ENCODE measurements at places on chromosomes 2 and 18.

DNA sequence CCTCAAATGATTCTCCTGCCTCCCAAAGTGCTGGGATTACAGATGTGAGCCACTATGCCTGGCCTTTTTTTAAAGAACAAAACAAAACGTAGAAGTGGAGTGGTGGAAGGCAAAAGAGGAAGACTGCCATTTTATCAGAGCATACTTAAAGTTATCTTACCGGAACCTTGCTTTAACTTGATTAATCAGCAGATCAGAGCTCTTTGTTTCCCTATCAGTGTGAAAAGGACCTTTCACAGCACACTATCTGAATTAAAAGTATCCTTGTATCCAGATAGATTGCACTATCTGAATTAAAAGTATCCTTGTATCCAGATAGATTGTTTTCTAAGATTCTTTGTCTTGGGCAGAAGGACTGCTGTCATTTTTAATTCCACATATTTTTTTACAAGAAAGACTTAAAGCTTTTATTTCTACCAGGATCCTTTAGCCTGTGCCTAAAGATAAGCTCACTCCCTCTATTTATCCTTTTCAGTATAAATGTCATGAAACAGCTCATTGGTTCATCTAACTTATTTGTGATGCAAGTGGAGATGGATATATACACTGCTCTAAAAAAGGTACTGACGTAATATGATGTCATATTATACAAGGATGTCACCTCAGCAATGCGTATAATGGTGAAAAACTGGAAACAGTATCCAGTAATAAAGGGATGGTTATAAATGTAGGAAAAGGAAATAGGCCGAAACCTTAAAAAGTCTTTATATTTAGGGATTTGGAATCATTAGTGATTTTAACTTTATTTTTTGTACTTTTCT is 17.8 kb downstream of the GMCL1 start:
- DNase-seq, result no peak

DNA sequence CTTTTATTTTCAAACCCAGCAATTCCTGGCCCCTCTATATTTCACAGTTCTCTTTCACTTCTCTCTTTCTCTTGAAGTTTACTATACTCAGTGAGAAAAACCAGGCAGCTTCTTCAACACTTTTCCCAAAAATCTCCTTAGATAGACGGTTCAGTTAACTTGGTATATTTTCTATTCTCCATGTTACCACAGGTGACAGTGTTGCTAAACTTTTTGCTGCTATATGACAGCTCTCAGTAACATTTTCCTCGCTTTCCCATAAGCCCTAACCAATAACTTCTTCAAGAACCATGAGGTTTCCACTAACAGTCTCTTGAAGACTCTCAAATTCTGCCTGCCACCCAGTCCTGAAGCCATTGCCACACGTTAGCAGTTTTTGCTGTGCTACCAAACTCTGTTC is 45.8 kb downstream of the CYBRD1 start:
- DNase-seq, result no peak

DNA sequence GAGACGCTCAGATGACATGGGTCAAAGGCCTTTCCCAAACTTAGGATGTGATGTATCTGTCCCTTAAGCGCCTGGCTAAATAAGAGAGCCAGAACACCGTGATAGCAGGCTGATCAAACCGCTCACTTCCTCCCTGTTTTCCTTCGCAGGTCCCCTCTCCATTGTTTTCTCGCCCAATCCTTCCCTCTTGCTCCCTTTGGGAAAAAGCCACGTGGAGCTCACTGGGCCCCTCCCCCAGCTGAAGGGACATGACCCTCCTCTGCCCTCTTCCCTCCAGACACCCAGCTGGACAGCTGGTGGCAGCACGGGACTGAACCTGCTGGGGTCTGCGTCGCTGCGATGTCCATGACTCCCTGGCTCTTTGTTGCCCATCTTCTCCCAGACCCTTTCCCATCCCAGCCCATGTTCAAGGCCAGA is 201.7 kb downstream of the TNS1 start:
- DNase-seq, result no peak

- no peak for DNase-seq
Observed at GRCh38 chr2:214830794-214831346, 21.4 kb upstream of the BARD1 start.

GRCh38 chr18:35117951-35118411 is 76.8 kb downstream of the MAPRE2 start:
- no peak for DNase-seq

DNA sequence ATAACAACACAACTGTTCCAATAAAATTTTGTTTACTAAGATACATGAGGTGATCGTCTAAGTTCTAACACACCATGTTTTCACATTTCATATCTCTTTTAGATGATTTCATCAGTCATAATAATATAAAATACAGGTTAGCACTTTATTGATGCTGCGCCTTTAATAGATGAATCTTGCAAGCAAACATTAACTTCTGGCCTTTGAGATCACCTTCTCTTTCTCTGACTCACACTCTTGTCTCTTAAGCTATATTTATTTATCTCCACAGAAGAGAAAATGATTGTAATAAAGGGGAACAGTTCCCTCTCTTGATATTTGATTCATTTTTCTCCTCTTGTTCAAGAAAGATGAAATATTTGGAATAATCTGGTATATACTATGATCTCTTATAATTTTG is 603.3 kb upstream of the POU3F3 start:
- DNase-seq, result no peak

DNA sequence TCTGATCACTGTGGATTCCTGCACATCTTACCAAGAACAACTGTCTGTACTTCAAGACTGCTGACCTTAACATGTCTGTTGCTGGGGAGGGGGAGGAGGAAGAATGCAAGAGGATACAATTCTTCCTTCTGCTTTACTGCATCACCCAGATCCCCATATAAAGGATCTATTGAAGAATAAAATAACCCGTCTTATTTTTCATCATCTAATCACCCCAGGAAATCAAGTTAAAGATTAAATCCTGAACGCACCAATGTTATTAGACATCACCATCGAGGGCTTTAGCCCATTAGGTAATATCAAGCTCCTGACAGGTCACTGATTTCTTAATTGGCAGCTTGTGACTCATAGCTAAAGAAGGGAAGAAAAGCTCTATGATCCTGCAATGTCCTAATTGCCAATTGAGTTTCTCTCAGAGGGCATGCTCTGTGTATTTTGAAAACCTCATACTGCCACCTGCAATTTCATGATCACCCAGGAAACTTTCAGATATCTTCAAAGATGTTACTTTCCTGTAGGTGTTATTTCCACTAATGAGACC is 75.4 kb upstream of the KCNE4 start:
- no peak for DNase-seq

DNA sequence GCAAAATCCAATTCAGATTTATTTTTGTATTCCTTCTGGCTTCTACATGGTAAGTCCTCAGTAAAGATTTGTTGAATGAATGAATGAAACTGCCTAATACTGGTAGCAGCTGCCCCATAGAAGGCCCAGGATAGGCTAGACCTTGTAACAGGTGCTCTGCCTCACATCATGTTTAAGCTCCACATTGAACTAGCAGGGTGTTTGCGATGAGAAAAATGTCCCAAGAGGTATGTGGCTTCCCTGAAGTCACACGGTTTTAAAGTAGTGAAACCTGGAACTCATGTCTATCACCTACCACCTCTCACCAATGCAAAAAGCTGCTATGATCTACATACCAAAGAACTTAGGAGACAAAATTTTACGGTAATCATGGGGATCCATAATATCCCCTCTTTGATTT is 765 bp upstream of the LHCGR start:
- no peak for DNase-seq

DNA sequence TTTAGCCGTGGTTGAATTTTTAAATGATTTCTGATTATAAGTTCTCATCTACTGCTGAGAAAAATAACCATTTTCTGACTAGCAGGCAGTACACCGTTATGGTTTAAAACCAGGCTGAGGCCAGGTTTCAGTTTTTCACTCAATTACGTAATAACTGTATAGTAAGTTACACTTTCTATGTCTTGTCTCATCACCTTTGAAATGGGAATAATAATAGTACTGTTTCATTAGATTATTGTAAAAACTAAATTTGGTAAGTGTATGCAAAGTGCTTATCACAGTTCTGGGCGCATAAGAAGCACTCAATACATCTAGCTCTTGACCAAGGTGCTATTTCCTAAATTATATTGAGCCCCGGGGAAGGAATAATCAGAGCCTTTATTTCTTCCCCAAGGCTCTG is 76.8 kb downstream of the LIMS1 start:
- DNase-seq, result no peak

DNA sequence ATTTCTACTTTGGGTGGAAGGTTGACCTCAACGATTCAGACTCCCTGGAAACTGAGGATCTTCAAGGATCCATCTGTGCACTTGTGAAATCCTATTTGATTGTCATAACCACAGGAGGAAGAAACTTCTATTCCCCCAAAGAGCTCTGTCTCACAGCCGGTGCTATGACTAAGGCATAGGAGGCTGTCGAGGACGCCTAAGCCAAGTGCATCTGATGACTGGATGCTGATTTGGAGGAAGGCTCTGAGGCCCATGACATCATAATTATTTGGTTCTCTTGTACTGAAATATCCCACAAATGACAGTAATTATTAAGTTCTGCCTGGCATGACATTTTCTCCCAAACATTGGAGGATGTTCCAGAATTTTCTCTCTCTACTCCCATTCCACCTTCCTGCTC is 13.8 kb upstream of the KCNF1 start:
- no peak for DNase-seq

DNA sequence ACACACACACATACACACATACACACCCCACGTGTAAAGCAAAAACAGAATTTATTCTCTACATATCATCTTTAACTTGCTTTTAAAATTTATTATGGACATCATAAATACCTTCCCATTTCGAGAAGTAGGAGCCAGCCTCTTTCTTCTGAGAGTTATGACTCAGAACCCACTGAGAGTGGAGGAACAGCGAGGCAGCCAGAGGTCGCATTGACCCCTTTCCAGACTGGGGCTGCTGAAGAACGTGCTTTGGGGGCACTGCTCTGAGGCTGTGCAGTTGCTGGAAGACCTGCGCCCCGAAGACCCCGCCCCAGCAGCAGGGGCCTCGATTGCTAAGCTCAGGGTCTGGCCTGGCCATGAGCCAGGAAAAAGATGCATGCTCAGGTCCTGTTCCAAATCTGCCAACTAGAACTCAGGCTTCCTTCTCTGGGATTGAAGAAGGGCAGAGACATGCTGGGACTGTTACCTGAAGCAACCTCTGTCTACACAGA is 133.8 kb upstream of the TWIST2 start:
- DNase-seq, result no peak

DNA sequence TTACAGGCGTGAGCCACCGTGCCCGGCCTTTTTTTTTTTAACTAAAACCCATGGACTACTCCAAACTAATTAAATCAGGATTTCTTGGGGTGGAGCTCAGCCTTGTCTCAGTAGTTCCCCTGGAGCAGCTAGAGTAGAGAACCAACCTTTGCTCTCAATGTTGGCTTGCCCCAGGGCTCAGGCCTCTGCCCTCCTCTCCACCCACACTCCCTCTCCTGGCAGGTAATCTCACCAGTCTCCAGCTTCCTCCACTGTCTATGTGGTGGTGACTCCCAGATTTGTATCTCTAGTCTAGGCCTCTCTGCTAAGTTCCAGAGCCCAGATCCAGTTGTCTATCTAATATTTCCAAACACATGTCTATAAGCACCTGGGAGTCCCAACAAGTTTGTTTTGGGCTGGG is 9.6 kb upstream of the MTA3 start:
- DNase-seq, result no peak

DNA sequence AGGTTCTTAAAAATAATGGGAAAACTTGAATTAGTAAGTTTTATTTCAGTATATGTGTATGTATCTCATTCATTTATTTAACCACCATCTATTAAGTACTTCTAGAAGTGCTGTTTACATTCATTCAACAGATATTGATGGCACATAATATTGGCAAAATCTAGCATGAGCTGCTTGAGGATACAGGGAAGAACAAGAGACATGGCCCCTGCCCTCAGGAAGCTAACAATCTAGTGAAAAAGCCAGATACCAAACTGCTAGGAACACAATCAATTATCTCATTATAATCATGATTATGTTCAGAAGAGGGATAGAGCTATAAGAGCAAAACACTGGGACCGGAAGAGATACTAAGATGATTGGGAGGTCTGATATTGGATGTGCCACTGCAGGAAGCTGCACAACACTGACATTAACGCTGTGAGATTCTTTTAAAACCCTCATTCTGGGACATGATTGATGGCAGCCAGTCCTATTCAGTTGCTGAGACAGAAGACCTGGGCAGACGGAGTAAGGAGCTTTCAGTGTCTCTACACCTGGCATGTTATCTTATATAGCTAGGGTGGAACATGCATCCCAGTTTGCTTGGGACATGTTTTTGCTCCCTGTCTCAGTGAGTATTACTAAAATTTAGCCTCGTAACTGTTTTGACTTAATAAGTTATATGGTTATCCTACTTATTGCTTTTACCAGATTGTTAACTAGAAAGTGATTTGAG is 314.1 kb downstream of the STK39 start:
- DNase-seq, result no peak

DNA sequence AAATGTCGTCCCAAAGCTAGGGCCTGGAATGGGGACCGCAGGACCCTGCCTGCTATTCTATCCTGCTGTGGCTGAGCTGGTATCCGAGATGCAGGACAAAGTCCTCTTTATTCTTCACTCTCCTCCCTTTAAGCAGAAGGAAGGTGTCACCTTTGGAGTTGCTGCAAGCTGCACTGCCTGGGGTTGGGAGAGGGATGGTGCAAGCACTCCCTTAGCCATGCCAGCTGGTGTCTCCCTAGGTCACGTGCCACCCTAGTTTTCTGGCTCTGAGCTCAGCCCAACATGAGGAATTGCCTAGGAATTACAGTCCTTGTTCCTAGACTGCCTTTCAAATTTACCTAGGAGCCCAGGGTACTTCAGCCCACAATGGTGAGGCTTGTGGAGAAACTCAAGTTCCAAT is 21.4 kb upstream of the FAM228A start:
- DNase-seq, result no peak

DNA sequence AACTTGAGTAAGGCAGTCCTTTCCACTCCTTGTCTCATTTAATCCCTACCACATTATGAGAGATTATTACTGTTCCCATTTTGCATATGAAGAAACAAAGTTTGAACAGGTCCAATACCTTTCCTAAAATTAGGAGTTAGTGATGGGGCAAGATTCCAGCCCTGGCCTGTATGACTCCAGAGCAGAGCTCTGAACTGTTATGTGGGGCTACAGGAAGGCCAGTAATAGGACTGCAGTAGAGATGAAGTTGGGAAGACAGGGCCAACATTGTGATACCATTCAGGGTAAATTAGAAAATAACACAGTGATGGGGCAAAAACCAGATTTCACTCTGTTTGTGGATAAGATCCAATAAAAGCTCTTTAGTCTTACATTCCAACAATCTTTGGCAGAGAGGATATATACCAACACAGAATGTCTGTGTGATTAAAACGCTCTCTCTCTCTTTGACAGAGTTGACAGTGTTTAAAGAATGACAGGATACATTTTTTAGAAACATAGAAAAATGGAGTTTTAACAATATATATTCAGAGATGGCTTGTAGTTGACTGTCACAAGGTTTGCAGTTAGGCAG is 22.7 kb downstream of the KATNAL2 start:
- no peak for DNase-seq

- DNase-seq, result no peak
Observed at GRCh38 chr18:24657444-24657842, 197.0 kb downstream of the HRH4 start.

DNA sequence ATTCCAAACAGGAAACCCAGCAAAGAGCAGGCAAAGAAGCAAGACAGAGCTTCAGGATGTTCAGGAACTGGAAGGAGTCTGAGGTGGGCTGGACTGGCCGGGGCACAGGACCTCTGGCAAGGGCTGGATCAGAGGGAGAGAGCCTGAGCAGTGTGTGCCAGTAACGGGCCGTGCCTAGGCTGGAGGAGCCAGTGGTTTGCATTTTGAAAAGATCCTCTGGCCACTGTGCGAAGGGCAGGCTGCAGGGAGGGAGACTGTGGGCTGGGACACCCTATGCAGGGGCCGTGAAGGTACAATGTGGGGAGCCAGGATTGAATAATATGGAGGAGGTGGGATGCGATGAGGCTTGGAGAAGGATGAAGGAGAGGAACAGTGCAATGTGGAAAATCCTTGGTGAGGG is 6.2 kb upstream of the SDC1 start:
- DNase-seq, result no peak

Measured in stimulated activated CD4-positive, alpha-beta T cell treated with anti-CD3 and anti-CD28 coated beads, Interleukin-2, amount 100 ng/mL, for 4 hours (primary cell).